ENCODE measurements at places on chromosomes 2 and 18. TPM values are rescaled to one million over a fixed set of nuclear protein-coding genes. Genes with fewer than 3 reads are reported as not detected.

- no peak for DNase-seq
- H3K27ac ChIP-seq, result no peak overlapping the region
- no peaks in the 10 kb centered on the region for H3K27me3 ChIP-seq
Measured at GRCh38 chr2:1846046-1847015, 102.0 kb upstream of the PXDN start.

- no peak for DNase-seq
- no peaks in the 10 kb centered on the region for H3K36me3 ChIP-seq
Measured at GRCh38 chr18:2049986-2050385, 521.3 kb downstream of the METTL4 start.

GRCh38 chr2:50614056-50614455, 417.9 kb downstream of the NRXN1 start:
- DNase-seq, result no peak
- no peak overlapping the region for H3K4me3 ChIP-seq
- no peaks in the 10 kb centered on the region for H3K4me1 ChIP-seq
- H3K27me3 ChIP-seq, result no peaks in the 10 kb centered on the region
- H3K27ac ChIP-seq, result no peak overlapping the region

DNA sequence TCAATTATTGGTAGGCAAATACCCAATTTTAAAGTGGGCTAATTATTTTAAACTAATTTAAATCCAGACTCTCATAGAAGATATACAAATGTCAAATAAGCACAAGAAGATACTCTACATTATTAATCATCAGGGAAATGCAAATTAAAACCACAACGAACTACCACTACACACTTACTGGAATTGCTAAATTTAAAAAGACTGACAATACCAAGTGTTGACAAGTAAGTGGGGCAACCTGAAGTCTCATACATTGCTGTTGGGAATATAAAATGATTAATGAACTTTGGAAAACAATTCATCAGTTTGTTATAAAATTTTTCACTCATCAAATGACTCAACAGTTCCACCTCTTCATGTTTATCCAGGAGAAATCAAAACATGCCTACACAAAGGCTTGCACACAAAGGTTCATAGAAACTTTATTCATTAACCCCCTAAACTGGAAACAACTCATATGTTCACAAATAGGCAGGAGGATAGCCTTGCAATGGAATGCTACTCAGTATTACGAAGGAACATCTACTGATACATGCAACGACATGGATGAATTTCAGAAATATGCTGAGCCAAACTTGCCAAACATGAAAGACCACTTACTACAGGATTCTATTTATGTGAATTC, 120.8 kb downstream of the MCFD2 start:
- H3K27ac ChIP-seq, result no peak overlapping the region
- no peak for DNase-seq
- no peak overlapping the region for H3K4me3 ChIP-seq
- no peaks in the 10 kb centered on the region for H3K36me3 ChIP-seq
- no peaks in the 10 kb centered on the region for H3K4me1 ChIP-seq
- no peaks in the 10 kb centered on the region for H3K27me3 ChIP-seq

DNA sequence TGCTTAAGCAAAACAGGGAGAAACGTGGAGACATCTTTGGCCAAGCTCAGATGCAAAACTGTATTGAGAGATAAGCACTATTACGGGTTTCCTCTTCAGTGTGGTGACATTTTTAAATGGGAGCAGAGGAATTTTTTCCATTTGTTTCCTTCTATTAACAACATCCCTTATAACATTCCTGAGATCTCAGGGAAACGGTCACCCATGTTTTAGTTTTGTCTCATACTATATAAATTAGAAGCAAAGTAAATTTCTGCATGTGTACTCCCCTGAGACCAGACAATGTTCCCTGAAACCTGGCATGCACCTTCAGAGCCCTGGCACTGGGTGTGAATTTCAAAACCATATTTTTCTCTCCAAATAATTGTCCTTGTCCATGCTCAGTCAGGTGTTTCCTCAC, 57.6 kb upstream of the RNF152 start:
- no peak overlapping the region for H3K27ac ChIP-seq
- no peaks in the 10 kb centered on the region for H3K36me3 ChIP-seq
- H3K4me3 ChIP-seq, result no peak overlapping the region
- H3K4me1 ChIP-seq, result no peaks in the 10 kb centered on the region
- H3K27me3 ChIP-seq, result no peaks in the 10 kb centered on the region
- DNase-seq, result no peak

GRCh38 chr18:57175532-57175931, 28.6 kb downstream of the BOD1L2 start:
- H3K4me3 ChIP-seq, result no peak overlapping the region
- no peak for DNase-seq
- no peak overlapping the region for H3K27ac ChIP-seq
- no peaks in the 10 kb centered on the region for H3K27me3 ChIP-seq

The KCNG2 gene
- total RNA-seq, result not detected

The NMUR1 gene
- 1.1 TPM for total RNA-seq
